Liver (tissue), 10 donors: ENCODE measurements at places on chromosomes 6 and 20. TPM values are rescaled to one million over a fixed set of nuclear protein-coding genes. Genes with fewer than 3 reads are reported as not detected.

DNA sequence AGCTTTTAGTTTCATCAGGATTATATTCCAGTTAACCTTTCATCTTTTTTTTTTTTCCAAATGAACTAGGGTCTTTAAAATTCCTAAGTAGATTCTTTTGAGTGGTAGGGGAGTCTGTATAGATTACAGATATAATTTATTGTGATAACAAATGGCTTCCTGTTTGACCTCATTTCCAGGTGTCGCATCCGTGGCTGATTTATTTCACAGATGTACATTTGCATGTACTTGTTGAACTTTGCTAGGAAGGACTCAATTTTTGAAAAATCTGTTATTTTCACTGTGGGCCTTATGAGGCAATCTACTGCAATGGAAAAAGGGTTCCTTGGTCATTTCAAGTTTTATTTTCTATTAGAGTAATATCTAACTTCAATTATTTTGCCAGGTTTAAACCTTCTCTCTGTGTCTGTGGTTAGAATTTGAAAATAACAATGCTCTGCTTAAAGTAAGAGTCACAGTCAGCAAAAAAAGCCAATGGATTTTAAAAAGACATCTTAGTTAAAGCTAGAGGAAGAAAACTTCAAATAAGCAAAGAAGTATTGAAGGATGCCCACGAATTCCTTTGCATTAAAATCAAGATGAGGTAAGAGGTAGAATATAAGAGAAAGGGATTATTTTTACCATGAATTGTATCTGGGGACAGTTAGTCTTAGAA is 57.9 kb downstream of the SAMD5 start:
- DNase-seq = no peak

GRCh38 chr6:42352856-42353564 is 98.7 kb downstream of the TRERF1 start:
- no peak for DNase-seq

DNA sequence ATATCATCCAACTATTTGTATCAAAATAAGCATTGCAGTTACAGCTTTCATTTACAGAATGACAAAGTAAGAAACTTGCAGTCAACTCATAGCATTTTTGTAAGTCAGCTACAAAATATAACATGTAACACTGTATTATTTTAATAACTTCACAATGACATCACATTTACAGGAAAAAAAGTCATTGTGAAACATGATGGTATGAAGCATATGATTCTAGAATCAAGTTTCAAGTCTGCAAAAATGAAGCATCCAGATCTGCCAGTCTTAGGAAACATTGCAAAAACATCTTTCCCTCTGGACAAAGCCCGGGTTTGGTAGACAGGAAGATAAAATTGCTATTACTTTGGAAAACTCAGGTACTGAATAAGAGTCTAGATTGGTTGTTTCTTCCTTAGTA is 263.9 kb upstream of the NT5E start:
- no peak for DNase-seq

The GMPR gene
- polyA plus RNA-seq = 5.6 TPM

- no peak for DNase-seq
These were observed 476.2 kb downstream of the MMUT start for GRCh38 chr6:48986845-48987244.

The ARG1 gene
- polyA plus RNA-seq = 965 TPM
